ELF-1 (cell line): ENCODE measurements at places on chromosomes 5 and 9.

- no peak for DNase-seq
Measured at GRCh38 chr5:135631391-135631790, 52.6 kb upstream of the CXCL14 start.

- no peak for DNase-seq
Measured at GRCh38 chr5:56426693-56427092, 193.6 kb upstream of the ANKRD55 start.

GRCh38 chr9:113594484-113595299 lies 131.2 kb downstream of the RGS3 start:
- no peak for DNase-seq

GRCh38 chr5:36158144-36158543 lies 6.2 kb downstream of the SKP2 start:
- no peak for DNase-seq
